ENCODE measurements at places on chromosomes 12 and 14.

DNA sequence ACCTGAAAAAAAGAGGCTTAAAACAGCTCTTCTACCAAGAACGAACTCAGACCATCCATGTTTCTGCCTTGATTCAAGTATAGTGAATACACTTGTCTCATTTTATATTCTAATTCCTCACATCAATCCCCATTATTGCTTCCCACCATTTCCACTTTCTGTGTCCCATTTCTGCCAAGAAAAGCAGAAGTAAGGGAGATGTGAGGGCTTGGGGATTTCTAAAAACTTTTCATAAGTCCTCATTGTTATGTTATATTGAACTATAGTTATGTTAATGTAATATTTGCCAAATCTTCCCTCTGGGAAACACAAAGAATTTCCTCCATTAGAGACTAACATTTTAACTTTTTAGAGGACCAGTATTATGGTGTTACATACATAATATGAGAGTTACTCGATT is 48.2 kb upstream of the PSMA6 start:
- DNase-seq, result no peak

DNA sequence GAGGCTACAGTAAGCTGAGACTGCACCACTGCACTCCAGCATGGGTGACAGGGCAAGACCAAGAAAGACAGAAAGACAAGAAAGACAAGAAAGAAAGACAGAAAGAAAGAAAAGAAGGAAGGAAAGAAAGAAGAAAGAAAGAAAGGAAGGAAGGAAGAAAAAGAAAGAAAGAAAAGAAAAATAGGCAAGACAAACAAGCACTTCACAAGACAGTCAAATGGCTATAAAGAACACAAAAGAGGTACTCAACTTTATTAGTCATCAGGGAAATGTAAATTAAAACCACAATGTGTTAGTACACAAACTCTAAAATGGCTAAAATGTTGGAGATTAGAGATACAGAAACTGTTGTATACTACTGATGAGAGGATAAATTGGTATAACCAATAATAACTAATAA is 6.6 kb downstream of the ATXN3 start:
- no peak for DNase-seq

DNA sequence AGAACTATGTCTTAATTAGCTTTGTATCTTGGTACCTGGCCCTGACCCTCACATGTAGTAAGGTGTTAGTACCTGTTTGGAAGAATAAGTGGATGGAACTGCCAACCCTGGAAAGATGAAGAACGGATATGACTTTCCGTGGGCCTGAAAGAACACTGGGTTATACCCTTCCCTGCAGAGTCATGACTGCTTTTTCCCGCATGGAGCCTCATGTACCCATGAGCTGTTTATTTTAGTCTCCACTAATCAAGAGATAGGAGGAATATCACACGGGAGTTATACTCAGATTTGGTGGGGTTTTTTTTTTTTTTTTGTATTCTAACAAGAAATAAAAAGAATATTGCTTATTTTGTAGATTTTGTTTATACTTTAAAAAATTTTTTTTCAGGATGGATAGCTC is 15.9 kb downstream of the DLST start:
- no peak for DNase-seq

DNA sequence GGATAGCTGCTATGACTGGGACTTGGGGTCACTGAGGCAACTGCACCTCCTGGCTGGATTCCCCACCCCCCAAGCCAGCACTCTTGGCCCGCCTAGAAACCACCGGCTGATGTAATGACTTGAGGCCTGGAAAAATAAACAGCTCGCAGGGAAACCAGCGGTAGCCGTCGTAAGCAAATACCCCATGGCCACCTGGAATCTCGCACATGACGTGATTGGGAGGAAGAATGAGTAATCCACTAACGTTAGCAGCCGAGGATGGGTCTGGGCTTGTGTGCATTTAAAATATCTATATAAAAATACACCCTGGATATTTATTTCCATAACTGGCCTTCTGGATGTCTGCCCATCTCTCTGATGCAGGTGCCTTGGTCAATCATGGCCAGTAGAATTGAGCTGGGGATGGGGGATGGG is 120.1 kb downstream of the SMOC1 start:
- no peak for DNase-seq

DNA sequence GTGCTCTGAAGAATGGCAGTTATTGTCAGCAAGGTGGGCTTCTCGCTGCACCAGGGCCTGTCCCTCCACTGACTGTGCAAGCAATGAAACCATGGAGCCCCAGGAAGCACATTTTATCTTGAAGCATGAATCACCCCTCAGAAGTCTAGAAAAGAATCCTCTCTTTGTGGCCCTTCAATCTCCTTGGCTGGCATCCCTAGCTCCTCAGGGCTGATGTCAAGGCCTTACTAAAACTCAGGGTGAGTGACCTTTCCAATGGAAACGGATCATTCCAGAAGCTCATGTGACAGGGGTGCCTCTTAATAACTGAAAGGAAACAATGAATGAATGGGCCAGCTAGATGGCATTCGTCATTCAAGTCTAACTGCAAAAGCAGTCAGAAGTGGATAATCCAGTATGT is 22.3 kb upstream of the PLEKHH1 start:
- DNase-seq, result no peak

- no peak for DNase-seq
Measured at GRCh38 chr12:129298921-129299320, 445.6 kb downstream of the GLT1D1 start.

- DNase-seq, result no peak
Measured at GRCh38 chr12:5730962-5731361, 214.1 kb downstream of the ANO2 start.

DNA sequence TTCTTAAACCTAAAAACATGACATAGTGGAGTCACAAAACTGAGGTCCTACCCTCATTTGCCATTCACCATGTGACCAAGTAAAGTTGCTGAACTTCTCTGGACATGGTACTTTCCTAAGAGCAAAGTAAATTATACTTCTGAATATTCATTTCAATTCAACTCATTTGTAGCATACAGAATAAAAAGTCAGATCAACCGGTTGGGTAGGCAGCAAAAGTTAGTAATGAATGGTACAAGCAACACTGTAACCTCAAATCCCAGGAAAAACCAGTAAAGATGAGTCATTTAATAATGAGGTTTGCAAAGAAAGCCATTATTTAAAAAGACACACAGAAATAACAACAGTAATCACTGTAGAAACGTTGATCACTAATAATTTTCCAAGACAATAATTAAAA is 8.7 kb downstream of the POLE2 start:
- DNase-seq, result no peak

DNA sequence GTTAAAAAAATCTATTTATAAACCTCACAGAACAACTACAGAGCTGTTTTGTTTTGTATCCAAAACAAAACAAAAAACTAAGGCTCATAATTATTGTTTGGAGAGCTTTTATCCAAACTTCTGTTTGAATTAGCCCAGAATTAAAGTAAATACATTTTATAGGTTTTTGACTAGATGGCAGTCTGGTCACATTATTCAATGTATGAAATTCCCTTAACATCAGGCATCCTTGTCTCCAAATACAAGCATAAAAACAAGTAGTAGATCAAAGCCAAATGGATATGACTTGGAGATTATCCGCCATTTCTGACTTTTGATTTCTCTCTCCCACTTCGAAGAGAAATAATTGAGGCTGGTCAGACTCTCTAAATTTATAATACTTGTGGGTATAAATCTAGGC is 63.5 kb downstream of the SLC38A1 start:
- DNase-seq, result no peak

- no peak for DNase-seq
Measured at GRCh38 chr14:64801046-64801445, 78.7 kb downstream of the SPTB start.
